ENCODE measurements at places on chromosomes 3 and 15.

GRCh38 chr3:48369693-48370332 is 2.2 kb upstream of the FBXW12 start:
- DNase-seq, result no peak

DNA sequence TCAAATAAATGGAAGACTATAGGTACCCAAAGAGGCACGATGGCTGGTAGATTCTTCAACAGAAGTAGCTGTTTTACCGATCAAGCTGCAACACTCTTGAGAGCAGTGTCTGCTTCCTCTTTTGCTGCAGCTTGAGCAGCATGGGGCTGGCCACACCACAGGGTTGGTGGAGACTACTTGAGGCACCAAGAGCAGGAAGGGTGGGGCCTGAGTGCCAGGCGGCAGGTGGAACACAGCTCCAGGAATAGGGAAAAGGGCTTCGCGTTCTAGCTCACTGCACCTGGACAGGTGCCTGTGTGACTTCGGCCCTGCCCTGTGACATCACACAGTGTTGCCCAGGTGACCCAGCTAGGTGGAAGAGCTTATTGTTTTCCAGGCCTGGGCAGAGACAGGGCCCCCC is at the start of gene CCDC33:
Gene CCDC33, plus strand, starts transcription at position 365 of the 400 bp plus-strand sequence. CDS start 394 bp downstream, outside the sequence.
- DNase-seq, result no peak

GRCh38 chr15:100721758-100722550 is 119.6 kb downstream of the ASB7 start:
- no peak for DNase-seq

GRCh38 chr3:66427352-66427751 is 73.5 kb downstream of the LRIG1 start:
- no peak for DNase-seq

GRCh38 chr3:145188079-145188770 is 972.8 kb downstream of the PLOD2 start:
- DNase-seq, result peak; percentile 64

Data from WERI-Rb-1 (cell line).